Activated CD8-positive, alpha-beta memory T cell treated with anti-CD3 and anti-CD28 coated beads for 1 hour (primary cell): ENCODE measurements at places on chromosomes 4 and X.

GRCh38 chr4:93693141-93693540 is 135.4 kb upstream of the ATOH1 start:
- DNase-seq, result no peak

- DNase-seq, result no peak
Measured at GRCh38 chrX:98398542-98398941, 1514.8 kb downstream of the RPA4 start.

DNA sequence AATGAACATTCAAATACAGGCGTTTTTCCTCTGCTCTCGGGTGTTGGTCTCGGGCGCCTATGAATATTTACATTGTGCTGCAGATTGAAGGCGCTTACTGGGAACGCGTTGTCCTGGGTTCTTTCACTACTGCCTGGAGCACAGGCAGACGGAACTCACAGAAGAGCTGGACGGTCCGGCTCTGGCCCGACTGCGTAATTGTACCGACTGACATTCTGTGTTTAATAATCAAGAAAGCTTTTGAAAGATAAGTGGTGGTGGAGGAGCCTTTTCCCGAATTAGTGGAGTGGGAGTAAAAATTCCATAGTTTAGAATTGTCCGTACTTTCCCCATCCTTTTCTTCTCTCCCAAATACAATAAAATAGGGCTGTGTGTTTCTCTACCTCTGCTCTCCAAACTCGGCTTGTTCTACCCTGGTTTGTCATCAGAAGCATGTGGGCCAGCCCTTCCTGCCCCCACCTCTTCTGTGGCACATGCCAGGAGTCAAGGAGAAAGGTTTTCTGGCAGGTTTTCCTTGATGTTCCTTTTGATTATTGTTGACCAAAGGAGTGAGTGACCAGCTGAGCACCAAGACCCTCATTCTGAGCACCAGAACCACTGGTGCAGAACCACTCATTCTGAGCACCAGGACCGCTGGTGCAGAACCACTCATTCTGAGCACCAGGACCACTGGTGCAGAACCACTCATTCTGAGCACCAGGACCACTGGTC is 2.3 kb downstream of the FHDC1 start:
- no peak for DNase-seq

DNA sequence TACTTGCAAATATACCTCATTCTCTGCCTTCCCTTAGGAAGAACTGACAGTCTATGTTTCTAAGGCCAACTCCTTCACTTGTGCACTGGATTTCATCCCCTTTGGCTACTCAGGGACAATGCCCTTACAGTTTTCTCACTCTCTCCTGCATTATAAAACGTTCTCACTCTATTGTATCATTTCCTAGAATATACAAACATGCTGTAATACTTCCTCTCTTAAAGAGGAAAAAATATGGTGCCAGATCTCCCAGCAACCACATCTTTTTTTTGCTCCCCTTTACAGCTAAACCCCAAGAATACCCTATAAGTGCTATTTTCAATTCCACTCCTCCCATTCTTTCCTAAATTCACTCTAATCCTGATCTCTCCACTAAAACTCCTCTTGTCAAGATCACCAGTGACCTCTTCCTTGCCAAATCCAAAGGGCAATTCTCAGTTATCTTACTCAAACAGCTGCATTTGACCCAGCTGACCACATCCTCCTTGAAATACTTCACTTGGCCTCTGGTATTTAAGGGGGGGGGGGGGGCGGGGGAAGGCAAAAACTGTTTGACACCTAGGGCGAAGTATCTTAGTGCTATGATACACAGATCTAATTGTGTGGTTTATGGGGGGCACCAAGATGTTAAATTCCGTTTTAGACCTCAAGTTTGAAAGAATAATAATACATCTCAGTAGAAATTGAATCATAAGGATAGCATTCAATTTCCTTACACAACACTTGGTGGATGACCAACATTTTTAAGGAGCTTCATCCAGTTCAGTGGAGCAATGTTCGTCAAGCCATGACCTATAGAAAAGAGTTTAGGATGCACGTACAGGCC is 1.6 kb downstream of the RCHY1 start:
- no peak for DNase-seq

DNA sequence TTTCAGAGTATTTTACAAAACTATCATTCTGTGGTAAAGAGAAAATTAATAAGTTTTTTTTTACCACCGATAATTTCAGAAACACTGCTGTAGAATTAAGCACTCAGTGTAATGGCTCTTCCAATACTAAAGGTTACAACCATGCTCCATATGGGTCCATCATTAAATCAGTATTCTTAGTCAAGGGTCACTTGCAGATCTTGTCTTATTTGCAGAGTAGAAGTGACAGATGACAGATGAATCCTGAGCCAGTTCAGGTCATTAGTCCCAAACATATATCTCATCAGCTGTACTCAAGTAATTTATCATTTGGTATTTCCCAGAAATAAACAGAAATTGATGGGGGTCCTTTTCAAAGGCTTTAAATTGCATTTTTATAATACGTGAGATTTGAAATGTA is 182.9 kb downstream of the CFAP47 start:
- DNase-seq, result no peak

GRCh38 chr4:101958547-101958946 is 168.0 kb downstream of the BANK1 start:
- DNase-seq, result no peak

DNA sequence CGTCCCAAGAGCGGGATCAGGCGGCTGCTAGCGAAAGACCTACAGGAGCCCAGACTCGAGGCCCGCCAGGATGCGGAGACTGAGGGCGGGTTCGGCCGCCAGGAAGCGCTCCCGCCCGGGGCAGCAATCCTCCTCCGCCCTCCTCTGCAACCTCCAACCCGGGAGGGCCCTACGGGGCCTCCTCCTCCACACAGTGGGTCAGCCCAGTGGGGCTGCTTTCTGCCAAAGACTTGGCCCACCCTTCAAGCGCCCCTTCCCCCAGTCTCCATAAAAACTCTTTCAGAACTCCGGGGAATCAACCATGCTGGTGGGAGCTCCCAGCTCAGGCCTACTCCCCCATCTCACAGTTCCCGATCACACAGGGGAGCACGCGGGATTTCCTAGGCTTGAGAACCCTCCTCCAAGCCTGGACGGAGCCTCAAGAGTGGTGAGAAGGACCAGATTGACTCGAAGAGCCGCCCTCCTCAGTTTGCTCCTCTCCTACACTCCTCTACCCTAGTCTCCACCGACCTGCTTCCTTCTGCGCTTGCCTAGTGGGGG is 77.5 kb downstream of the RLIM start:
- DNase-seq, result no peak

GRCh38 chr4:83589279-83589678 is 53.4 kb downstream of the GPAT3 start:
- DNase-seq, result no peak

- no peak for DNase-seq
Measured at GRCh38 chr4:140092094-140092851, 61.7 kb downstream of the MAML3 start.

DNA sequence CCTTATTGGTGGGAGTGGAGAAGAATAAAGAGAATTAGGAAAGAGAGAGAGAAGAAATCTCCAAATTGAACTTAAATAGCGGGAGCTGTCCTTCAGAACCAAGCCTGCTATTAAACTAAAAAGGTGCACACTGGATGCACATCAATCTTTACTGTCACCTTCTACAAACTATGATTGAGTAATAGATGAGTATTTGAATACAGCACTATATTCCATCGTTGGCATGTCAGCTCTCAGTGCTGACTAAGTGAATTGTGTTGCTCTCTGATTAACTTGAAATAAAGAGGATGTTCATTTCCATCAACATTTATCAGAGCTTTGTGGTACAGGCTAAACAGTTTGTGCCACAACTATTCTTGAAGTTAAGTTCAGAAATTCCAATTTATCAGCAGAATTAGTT is 143.7 kb upstream of the PABPC4L start:
- no peak for DNase-seq

- DNase-seq, result no peak
Measured at GRCh38 chr4:56513517-56513916, 7.9 kb downstream of the ARL9 start.

DNA sequence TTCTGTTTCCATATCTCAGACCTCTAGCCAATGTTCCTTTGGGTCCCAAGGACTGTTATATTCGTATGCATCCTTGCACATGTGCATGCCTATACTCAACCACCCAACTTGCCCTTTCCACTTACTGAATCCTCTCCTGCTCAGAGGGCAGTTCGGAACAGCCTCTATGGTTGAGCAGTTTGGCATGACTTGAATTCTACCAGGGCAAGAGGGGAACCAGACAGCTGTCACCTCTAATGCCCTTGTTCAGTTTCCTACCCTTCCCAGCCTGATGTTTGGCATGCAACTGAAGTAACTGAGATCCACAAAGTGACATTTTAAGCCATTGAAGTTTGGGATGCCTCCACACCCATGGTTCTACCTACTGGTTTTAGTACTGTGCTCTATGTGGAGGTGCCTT is 17.5 kb downstream of the DRP2 start:
- DNase-seq, result no peak

GRCh38 chrX:41449615-41450014 is 2.5 kb downstream of the NYX start:
- no peak for DNase-seq

DNA sequence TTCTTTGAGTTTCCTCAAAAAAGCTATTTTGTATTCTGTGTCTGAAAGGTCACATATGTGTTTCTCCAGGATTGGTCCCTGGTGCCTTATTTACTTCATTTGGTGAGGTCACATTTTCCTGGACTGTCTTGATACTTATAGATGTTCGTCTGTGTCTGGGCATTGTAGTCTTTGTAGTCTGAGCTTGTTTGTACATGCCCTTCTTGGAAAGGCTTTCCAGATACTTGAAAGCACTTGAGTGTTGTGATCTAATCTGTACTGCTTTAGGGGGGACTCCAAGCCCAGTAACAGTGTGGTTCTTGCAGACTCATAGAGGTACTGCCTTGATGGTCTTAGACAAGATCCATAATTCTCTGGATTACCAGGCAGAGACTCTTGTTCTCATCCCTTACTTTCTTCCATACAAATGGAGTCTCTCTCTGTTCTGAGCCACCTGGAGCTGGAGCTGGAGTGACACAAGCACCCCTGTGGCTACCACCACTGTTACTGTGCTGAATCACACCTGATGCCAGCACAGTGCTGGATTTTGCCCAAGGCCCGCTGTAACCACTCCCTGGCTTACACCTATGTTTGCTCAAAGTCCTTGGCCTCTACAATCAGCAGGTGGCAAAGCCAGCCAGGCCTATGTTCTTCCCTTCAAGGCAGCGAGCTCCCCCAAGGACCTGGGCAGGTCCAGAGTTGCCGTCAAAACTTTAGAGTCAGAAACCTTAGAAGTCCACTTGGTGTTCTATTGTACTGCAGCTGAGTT is 72.3 kb upstream of the EFHC2 start:
- DNase-seq, result no peak

- no peak for DNase-seq
Measured at GRCh38 chr4:62004881-62005280, 804.8 kb downstream of the ADGRL3 start.

DNA sequence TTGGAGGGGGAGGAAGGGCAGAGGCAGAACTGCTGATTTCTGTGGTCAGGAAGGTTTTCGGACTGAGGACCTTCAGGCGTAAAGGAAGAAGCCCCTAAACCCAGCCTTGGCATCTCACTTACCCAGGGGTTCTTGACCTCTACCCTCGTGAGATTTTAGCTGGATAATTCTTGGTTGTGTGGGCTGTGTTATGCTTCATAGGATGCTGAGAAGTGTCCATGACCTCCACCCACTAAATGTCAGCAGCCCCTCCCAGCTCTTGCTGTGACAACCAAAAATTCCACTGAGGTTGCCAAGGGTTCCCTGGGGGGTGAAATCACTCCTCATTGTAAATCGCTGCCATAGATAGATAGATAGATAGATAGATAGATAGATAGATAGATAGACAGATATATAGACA is 5.8 kb upstream of the CRLF2 start:
- no peak for DNase-seq

DNA sequence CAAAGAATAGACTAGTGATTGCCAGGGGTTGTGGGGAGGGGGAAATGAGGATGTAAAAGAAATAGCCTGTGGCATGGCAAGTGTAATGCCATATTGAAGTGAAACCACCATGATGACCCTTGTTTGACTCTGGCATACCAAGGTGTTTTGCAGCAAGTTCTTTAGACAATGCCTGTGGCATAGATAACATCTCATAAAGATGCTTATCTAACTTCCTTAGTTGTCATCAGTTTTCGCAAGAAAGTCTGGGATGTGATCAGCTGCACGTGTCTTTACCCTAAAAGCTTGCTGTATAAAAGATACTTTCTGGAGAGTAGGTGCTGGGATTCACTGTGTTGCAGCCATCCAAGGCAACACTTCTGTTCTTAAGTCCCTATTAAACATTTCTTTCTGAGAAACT is 176.1 kb upstream of the MAGEB16 start:
- no peak for DNase-seq

- no peak for DNase-seq
Measured at GRCh38 chr4:67696061-67696460, 4.9 kb downstream of the UBA6 start.

- no peak for DNase-seq
Measured at GRCh38 chr4:71187404-71188155, 151.2 kb upstream of the SLC4A4 start.

DNA sequence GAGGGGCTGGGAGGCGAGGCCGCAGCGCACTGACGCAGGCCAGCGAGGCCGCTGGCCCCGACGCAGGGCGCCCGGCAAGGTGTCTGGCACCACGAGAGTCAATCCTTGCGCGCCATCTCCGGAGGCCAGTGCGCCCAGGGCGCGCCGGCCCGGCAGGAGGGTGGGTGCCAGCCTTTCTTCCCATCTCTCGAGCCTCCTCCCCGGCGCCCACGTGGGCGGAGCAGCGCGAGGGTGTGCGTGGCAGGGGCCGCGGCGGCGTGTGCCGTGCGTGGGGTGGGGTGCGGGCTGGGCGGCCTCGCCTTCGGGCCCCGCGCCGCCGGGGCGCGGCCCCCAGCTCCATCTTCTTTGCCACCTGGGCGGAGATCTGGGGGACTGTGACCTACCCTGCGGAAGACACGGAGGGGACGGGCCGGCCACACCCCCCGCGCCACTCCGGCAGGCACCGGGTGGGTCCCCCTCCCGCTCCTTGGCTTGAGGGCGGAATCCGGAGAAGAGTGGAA is 877 bp downstream of the JAKMIP1 start:
- DNase-seq, result no peak

DNA sequence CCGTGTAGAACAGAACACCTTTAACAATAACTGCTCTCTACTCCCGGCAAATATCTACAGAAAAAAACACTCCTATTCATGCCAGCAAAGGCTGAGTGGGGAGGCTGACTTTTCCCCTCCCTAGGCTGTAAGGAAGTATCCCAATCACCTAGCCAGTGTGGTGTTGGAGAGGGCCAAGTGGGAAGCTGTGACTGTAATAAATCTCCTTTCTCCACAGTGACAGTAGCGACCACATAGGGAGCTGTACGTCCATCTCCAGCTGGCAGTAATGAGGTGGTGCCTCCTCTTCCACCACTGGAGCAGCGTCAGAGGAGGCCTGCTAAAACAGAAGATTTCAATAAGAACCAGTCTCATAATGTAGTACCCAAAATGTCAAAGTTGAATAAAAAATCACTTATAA is 47.9 kb upstream of the PLAC1 start:
- DNase-seq, result no peak

DNA sequence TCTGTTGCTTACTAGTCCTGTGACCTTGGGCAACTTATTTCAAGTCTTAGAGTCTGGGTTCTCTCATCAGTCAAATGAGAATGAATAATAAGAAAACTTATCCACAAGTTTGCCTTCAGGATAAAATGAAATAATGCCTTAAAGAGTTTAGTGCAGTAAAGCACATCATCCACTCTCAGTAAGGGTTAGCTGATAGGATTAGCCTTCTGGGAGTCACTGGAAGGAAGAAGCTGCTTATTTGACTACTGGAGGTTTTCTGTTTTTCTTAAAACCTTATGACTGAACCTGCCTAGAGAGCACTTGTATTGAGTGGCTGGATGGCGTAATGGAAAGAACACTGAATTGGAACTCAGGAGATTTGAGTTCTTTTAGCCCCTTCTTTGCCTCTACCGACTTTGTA is 1.8 kb downstream of the RNF128 start:
- DNase-seq, result no peak
